Right ventricle myocardium superior (tissue), 1 donor: ENCODE measurements at places on chromosomes 5 and 9.

- DNase-seq = no peak
Observed at GRCh38 chr5:175862131-175863012, 9.0 kb upstream of the CPLX2 start.

- no peak for DNase-seq
Observed at GRCh38 chr5:78734094-78734845, 85.7 kb upstream of the LHFPL2 start.

- DNase-seq = no peak
Observed at GRCh38 chr5:83107692-83108420, 30.5 kb downstream of the XRCC4 start.

DNA sequence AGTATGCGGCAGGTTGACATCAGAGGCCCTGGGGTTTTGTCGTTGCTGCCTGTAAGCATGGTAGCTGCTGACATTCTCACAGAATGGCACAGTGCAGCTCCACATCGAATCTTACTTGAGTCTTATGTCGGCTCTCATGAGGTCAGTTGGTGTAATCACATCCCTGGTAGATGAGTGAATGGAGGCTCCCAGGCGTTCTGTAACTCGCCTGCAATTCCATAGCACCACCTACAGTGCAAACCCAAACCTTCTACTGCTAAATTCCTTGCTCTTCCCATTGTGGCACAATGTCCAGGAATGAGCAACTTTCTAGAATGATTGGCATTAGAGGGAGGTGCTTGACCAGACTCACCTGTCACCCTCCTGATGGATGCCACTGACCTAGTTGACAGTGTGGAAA, 578.4 kb downstream of the CCDC171 start:
- DNase-seq = no peak

DNA sequence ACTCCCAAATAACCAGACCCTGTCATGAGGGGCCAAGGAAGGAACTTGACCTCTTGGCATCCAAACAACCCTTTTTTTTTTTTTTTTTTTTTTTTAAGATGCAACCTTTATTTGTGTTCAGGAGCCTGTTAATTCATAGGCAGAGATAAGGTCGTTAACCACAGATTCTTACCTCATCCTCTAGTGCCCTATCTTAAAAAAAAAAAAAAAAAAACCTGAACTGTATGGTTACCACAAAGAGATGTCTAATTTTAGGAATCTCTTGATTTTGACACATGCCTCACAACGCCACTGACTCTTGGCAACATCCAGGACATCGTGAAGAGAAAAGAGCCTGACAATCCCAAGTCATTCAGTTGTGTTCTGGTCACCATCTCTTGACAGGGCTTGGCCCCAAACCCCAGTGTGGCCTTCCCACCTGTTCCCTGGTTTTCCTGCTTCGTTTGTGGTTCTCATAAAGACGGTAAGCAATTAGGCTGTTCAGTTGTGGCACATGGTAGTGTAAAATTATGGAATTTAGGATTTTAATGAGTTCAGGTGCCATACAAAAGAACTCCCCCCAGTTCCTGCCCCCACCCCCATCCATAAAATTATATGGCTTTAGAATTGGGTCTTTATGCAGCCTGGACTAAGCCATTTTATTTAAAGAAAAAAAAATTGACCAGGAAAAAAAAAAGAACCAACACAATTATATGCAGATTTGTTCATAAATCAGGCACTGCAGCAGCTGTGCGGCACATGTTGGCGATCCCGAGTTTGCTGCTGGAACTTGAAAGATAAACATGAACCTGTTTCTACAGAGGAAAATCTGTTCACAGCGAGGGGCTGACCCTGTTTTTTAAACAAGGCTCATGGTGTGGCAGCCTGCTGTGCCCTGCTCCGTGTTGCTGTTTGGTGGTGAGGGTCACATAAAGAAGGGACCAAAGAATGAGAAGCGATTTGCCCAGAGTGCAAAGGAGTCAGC, 267.8 kb upstream of the CLINT1 start:
- no peak for DNase-seq

DNA sequence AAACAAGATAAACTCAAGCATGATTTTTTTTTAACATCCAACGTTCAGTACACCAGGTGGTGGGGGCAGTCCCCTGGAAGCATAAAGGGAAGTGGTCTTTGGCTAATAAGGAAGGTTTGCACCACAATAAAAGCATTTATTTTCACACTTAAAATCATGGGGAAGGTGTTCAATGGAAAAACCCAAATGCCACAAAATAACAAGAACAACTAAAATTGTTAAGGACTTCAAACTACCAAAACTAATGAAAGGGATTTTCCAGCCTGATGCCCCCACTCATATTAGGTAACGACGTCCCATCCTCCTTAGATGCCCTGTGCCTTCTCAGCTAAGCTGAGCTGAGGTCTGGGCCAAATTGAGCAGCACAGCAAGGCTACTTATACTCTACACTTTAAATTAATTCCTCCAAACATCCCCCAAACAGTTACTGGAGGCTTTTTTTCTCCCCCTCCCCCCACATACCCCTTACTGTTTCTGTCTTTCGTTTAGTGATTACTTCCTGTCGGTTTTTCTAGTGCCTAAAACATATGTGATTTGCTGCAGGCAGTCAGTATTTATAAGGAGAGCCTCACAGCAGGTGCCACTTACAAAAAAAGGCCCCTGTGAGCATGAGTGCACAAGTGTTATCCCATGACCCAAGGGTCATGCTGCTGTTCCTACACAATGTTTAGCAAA, 259.7 kb upstream of the ZNF608 start:
- no peak for DNase-seq

GRCh38 chr9:95515272-95516113, 1.3 kb downstream of the PTCH1 start:
- no peak for DNase-seq

DNA sequence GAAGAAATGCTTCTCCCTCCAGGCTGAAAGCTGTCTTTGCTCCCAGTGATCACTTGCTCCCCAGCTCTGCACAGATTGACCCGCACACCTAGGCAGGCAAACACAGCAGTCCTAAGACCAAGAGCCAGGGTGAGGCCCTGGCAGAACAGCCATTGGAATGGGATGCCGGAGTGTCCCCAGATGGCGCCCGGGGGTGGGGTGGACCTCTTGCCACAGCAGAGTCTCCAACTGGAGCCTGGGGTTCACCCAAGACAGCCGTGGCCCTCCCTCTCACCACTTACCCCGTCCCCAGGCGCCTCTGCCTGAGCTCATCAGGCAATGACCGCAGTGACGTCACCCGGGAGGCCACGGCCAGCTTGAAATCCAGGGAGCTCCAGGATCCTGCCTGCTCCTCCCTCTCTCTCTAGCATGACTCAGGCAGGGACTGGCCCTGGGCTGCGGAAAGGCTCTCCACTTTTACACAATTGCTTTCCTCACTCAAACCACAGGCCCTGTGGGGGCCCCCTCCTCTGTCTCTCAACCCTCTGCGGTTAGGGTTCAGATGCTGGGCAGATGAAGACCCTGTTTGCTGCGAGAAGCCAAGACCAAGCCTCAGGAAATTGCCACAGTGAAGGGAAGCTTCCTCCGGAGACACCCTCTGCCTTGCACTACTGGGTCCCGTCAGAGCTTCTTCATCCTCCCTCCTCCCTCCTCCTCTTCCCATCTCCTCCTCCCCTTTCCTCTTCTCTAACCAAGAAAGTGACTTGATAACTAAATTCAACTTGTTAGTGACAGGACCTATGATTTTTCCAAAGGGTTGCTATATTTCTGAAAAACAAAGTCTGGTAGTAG, 24.3 kb upstream of the PTGES start:
- peak; percentile 96 for DNase-seq

DNA sequence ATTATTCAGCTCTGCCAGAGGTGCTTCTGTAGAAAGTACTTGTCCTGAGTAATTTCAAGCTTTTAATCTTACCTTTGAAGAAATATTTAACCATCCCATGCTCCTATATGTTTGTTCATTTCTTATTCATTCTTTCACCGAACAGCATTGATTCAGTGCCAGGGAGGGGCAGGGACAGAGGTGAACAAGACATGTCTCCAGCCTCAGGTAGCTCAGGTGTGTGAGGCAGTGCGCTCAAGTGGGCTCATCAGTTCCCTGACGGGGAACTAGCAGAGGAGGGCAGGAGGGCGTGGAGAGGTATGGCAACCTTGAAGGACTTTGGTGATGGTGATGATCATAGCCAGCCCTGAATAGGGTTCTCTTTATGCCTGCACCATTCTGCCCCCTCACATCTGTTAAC, 25.9 kb downstream of the ERGIC1 start:
- DNase-seq = no peak

DNA sequence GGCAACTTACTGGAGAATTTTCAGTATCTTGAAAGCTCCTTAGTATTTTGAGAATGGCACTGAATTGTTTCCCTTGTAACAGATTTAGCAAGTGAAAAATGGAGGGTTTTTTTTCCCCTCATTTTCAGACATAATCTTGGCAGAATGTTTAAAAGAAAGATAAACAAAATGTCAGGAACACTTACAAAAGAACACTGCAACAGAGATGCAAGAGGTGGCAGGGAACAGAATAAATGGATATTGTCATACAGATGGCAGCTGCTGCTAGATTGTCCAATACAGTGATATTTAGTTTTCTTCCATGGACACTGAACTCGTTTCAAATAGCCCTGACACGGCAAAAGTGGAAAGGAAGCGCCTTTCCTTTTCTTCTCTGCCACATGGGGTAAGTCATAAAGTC, 76.9 kb upstream of the ZNF608 start:
- DNase-seq = no peak

DNA sequence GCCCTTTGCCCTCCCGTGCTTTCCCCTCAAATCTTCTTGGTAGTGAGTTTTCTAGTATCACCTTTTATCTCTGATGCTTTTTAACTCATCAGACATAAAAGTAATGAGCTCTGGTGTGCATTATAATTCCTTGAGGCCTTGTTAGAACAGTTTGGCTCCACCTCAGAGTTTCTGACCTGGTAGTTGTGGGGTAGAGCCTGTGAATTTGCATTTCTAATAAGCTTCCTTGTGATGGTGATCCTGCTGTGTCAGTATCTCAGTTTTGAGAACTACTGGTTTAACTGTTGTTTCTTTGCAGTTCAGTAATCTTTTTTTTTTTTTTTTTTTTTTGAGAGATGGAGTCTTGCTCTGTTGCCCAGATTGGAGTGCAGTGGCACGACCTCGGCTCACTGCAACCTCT, 31.1 kb downstream of the UBE2D2 start:
- DNase-seq = no peak

- no peak for DNase-seq
Observed at GRCh38 chr5:76745670-76746069, 29.7 kb downstream of the F2R start.

DNA sequence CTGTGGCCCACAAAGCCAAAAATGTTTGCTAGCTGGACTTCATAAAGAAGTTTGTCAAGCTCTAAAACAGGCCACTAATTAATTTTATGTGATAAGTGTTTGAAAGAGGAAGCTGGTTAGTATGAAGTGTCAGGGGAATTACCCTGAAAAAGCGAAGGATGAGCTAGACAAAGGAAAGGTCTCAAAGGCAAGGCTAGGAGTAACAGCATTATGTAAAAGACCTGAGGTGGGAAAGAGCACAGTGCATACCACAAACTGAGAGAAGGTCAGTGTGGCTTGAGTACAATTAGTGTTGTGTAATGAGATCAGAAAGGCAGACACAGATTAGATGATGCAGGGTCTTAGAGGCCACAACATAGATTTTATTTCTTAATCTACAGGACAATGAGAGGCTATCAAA, 29.6 kb downstream of the RC3H2 start:
- no peak for DNase-seq

DNA sequence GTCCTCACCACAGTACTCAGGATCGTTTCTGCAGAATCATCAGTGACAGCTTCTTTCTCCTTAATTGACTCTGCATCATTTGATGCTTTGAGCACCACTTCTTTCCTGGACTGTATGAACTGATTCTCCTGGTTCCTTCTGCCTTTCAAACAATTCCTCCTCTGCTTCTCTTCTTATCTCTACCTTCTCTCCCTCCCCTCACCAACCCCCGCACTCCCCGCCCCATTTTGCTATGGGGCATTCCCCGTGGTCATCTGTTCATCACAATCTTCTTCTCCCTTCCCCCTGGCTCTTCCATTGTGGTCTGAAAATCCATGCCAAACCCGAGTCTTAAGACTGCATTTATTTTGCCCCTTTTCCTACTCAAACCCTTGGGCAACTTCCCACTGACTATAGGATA, 57.9 kb downstream of the FAM78A start:
- no peak for DNase-seq

DNA sequence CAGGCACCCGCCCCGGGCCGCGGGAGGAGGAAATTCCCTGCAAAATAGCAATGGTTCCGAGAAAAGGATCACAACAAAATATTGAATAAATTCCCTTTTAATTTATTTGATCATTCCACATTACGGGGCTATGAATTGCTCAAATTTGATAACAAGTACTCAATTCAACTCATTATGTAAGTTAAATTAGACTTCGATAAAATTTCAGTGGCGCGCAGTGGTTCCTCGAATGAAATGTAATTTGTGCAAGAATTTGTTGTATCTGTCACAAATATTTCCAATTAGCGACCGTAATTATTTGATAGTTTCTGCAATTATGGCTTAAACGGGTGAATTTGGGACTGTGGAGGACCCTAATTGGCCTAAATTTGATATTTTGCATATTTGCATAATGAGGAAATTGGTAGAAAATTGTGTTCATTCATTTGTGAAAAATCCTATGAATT, 76.0 kb upstream of the TBCA start:
- DNase-seq = no peak

DNA sequence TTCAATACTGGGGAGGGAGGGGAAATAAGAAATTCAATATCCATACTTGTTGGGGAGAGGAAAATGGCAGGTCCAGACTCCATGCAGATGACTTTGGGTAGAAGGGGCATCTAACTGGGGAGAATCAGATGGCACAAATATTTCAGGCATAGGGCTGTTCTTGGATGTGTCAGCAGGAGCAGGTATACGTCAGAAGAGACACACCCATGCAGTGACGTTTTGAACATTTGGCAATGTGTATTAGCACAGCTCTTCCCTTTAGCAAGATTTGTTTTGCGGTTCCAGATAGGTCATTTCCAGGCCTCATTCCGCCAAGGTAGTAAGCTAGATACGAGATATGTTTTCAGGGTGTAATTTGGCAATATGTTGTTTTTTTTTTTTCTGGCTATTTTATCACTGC, 187.2 kb upstream of the CDH10 start:
- no peak for DNase-seq

DNA sequence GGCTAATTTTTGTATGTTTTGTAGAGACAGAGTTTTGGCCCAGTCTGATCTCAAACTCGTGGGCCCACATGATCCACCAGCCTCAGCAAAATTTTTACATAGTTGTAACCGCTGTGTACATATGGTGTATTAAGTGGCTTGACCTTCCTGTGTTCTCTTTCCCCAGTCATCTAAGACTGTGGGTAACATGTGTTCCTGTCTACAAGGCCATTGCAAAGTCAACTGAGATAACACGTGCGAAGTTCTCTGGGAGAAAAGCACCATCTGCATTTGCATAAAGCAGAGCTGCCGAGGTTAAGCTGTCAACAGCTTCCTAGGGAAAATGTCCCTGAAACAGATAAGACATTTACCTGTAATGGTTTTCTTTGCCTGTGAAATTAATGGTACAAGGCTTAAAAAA, 273.7 kb downstream of the FANCC start:
- no peak for DNase-seq

GRCh38 chr5:175652741-175653663, 4.9 kb upstream of the HRH2 start:
- no peak for DNase-seq
